ENCODE measurements at places on chromosomes 7 and 10. TPM values are rescaled to one million over a fixed set of nuclear protein-coding genes. Genes with fewer than 3 reads are reported as not detected.

Gene PIP
- total RNA-seq: not detected

Gene CRHR2
- 0.07 TPM for total RNA-seq

Gene ZNF777
- total RNA-seq: 11.4 TPM

Gene UNCX
- not detected for total RNA-seq

DNA sequence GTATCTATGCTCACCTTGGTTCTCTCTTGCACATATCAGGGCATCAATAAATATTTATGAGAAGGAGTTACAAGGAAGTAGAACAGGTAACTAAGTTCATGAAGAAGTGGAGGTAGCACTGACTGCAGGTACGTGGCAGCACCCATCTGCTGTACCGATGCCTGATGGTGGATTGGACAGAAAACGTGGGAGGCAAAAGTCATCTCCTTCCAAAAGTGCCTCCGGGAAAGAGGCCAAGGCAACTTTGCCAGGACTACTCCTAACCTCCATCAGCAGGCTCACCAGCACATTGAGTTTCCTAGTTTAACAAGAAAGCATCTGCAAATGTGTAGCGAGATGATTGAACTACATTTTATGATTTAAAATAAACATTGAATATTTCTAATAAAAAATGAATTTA is 248.8 kb downstream of the ANKRD7 start:
- DNase-seq: no peak

- no peak for DNase-seq
Measured at GRCh38 chr7:27244488-27245123, 2.0 kb downstream of the EVX1 start.

DNA sequence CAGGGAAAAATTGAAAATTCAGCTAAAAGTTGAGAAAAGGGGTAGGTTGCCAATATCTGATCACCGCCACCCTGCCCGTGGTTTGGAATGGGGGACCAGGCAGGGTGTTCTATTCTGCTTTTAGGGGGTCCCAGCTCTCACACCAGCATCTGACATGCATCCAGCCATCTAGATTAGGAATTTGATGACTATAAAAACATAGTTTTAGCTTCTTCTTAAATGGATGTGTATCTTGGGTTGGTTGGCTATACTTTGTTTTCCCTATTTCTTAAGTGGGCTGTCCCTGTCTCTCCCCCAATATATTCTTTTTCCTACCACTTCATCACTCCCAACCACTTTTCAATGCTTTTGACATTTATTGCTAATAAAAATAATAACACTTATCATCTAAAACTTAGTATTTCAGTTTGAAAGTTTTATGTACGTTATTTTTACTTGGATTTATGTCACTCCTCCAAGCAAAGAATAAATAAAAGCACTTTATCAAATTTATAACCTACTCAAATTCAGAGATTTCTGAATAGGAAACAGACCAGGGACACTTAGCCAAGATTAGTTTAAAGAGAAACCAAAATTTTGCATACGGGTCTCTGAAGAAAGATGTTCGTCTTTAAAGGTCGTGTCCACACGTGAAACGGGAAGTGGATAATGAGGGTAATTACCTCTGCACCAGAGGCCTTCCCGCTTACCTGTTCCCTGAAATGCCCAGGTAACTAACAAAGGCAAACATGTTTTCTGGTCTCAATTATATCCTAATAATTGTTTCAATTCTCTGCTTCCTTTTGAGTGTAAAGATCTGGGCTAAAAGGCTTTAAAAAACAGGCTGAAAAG is 233.2 kb upstream of the AUTS2 start:
- DNase-seq: no peak

GRCh38 chr10:86001521-86001920 is 365.1 kb downstream of the GRID1 start:
- DNase-seq: no peak

DNA sequence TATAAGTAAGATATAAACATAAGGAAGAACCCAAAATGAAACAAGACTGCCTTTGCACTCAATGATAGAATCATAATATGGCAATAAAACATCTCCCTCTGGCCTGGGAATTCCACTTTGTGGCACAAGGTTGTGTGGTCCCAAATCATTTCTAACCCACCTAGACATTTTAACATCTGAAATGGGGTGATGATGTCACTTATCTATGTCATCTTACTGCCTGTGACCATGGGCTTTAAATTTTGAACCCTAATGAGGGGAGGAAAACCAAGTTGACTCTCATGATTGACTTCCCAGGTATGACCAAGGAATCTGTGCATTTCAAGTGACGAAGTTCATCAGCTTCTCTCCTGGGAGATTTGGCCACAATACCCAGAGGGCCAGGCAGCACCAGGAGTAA is 24.5 kb upstream of the ACSM6 start:
- DNase-seq: no peak

DNA sequence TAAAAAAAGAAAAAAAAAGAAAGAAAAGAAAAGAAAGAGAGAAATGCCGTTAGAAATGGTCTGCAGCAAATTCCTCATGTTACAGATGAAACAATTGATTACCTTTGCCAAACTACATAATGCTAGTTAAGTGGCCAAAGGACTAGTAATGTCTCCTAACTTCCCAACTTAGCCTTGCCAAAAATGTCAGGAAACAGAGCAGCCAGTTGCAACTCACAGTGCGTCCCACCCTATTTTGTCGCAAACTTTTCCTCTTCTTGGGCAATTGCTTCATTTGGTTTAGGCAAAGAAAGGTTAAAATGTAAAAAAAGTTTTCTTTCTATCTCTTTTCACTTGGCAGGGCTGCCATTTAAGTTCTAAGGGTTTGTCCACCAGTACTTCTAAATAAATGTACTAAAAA is 53.1 kb downstream of the APBB1IP start:
- no peak for DNase-seq

- DNase-seq: no peak
Measured at GRCh38 chr7:130554481-130554880, 62.6 kb downstream of the MEST start.

DNA sequence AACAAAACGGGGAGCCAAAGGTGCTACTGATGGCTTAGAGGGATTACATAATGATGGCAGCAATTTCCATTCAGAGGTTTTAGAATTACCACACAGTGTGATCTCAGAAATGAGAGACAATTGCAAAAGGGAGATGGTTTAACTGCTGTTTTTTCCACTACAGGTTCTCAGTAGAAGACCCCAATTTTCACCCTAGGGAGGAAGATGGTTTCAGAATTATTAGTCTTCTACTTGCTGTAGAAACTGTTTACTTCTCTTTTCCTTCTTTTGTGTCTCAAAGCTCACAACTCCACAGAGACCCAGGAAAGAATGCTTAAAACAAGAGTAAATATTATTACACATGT is 226.5 kb downstream of the INHBA start:
- DNase-seq: no peak

GRCh38 chr7:30888747-30889146 is 22.9 kb upstream of the AQP1 start:
- no peak for DNase-seq

DNA sequence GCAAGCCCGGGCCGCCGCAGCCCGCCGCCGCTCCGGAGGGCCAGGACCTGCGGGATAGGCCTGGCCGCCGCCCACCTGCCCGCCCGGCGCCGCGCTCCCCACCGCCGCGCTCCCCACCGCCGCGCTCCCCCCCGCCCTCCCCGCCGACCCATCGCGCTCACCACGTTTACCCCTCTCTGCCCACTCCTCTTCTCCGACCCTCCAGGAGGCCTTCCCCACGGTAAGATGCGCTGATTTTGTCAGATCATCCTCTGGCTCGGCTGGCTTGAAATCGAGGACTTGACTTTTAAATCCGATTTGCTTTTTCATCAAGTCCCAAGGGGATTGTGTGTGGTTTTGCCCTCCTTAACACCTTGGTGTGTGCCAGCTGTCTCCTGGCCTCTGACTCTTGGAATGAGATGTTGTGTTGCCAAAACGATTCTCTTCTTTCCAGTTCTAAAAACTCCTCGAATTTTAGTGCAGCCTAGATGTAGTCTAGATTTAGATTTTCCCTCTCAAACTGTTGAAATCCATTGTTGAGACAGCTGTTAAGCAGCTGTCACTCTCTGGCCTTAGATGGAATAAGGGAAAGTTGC is 738 bp downstream of the POM121 start:
- no peak for DNase-seq

- no peak for DNase-seq
Measured at GRCh38 chr7:90824386-90825307, 228.5 kb downstream of the CDK14 start.

DNA sequence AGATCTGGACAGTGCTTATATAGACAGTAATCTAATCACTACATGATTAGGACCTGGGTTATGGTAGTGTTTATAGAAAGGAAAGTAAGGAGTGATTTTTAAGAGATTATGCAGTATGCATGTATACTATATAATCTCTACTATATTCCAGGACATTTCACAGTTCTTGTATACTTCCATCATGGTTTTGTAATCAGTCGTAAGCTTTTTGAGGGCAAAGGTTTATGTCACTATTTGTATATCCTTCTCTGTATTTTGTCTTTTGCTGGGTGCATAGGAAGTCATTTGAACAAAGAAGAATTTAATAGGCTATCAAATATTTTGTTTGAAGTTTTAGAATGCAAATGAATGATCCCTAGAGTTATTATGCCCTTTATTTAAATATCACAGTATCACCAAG is 39.2 kb downstream of the RSBN1L start:
- DNase-seq: no peak

GRCh38 chr7:17598846-17599245 is 300.4 kb downstream of the AHR start:
- DNase-seq: no peak

DNA sequence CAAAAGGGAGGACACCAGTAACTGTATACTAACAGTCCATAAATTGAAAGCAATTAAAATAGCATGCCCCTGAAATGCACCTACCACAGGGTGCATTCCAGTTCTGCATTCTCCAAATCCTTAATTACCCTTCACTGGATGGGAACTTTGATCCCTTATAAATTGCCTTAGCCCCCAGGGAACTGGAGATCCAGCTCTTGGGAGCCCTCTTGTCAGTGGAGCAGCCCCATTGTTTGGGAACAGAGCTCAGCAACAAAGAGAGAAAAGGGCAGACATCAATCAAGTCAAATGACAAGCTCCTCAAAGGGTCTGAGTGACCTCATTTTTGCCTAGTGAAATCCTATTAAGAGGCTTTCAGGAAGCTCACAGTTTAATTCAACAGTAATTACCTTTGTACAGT is 472.6 kb downstream of the XPNPEP1 start:
- DNase-seq: no peak

GRCh38 chr10:122161795-122162194 is 109.3 kb upstream of the BTBD16 start:
- DNase-seq: no peak

GRCh38 chr7:104958371-104958865 is 55.6 kb upstream of the KMT2E start:
- no peak for DNase-seq

DNA sequence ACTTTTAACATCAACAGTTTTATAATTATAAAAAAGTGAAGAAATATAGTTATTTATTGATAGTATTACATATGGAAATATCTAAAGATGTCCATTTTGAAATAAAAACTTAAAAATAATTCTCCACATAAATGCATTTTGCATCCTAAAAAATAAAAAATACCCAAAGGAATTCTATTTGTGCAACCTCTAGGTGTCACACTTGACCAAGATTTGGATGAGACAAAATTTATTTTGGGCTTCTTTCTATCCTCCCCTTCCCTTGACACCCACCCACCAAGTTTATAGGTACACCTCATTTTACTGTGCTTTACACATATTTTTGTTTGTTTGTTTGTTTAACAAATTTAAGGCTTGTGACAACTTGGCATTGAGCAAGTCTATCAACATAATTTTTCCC is 3.3 kb upstream of the THSD7A start:
- DNase-seq: no peak
